ENCODE measurements at places on chromosomes 13 and 19.

GRCh38 chr19:22619932-22620331 lies 14.2 kb upstream of the ZNF492 start:
- no peak for DNase-seq

GRCh38 chr13:64925727-64926126 lies 2304.4 kb downstream of the PCDH9 start:
- no peak for DNase-seq

- DNase-seq: peak; percentile 14
Observed at GRCh38 chr19:2820112-2820702, 539 bp downstream of the ZNF554 start.

DNA sequence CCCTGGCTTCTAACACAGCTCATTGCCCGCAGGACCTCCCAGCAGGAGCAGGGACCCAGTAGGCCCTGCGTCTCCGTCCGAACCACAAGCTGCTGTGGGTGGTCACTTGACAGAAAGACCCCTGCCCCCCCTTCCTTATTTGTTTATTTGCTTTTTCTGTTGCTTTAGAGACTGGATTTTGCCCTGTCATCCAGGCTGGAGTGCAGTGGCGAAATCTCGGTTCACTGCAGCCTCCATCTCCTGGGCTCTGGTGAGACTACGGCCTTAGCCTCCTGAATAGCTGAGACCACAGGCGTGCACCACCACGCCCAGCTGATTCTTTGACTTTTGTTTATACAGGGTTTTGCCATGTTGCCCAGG lies 7.6 kb upstream of the PTBP1 start:
- DNase-seq: no peak

DNA sequence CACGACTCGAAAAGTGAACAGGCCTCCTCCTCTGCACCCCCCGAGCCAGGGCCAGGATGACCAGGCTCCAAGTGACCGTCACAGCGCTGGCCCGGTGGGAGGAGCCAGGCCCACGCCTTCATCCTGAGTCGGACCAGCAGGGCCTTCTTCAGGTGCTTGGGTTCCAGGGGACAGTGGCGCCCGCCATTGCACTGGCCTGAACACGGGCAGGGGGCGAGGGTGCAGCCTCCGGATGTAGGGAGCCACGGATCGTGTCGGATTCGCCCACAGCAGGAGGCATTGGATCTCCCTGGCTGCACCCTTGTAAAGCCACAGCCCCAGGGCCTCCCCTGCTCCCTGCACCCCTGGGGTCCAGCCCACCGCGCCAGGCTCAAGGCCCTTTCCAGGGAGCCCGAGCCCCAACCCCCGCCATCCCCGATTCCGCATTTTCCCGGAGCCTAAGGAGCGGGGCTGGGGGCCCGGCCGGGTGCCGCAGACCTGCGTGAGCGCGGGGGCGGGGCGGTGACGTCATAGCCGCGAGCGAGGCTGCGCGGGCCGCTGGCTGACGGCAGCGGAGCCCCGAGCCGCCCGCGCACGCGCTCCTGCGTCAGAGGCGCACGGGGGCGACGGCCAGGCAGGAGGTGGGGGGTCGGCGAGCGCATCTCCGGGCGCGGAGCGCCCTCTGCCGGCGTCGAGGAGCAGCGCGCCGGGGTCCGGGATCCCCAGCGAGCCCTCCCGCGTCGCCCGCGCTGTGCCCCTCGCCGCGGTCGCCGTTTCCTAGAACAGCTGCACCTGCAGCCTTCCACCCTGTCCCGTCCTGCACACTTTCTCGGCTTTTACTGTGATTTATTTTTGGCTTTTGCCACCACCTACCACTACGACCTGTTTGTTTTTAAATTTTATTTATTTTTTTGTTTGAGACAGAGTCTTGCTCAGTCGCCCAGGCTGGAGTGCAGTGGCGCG lies 1.5 kb upstream of the ATP5F1D start:
- DNase-seq: peak; percentile 97

DNA sequence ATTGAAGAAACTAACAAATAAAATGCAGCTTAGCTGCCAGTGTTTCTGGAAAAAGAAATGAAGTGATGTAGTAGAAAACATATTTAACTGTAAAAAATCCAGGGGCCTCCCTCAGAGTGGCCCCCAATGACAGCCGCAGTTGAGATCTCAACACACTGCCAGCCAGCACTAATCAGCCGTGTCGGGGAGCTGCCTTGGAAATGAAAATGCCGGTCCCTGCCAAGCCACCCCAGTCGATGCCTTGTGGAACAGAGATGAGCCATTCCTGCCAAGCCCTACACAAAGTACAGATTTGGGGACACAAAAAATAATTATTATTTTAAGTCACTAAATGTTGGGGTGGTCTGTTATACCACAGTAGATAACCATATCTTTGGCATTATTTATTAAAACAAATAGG lies 1342.4 kb downstream of the EFNB2 start:
- no peak for DNase-seq

DNA sequence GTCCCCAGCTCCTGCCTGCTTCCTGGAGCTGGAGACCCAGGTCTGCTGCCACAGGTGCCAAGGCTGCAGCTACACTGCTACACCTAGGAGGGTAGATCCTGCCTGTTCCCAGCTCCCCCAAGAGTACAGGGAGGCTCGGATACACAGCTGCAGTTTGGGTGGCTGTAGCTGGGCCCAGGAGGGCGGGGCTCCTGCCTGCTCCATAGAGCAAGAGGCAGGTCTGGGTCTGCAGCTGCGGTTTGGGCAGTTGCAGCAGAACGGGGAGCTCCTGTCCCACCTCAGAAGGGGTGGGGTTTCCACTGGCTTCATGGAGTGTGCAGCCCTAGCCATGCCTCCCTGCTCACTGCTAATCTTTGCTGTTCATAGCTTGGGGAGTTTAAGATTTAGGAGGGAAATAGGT lies 199.0 kb downstream of the NUFIP1 start:
- no peak for DNase-seq

DNA sequence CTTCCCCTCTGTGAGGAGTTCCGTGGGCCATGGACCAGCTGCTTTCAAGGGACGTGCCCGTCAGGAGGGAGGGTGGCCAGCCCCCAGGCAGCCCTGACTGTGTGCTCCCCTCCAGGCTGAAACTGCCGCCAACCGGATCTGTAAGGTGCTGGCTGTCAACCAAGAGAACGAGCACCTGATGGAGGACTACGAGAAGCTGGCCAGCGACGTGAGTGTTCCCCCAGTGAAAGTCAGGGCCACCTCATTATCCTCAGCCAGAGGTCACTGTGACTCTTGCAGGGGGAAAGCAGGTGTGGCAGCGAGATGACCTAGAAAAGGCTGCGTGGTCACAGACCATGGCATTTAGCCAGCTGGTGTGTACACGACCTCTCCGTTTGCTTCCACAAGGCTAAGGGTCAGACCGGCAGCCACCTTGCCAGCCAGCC lies 29.9 kb downstream of the CAPN12 start:
- no peak for DNase-seq

DNA sequence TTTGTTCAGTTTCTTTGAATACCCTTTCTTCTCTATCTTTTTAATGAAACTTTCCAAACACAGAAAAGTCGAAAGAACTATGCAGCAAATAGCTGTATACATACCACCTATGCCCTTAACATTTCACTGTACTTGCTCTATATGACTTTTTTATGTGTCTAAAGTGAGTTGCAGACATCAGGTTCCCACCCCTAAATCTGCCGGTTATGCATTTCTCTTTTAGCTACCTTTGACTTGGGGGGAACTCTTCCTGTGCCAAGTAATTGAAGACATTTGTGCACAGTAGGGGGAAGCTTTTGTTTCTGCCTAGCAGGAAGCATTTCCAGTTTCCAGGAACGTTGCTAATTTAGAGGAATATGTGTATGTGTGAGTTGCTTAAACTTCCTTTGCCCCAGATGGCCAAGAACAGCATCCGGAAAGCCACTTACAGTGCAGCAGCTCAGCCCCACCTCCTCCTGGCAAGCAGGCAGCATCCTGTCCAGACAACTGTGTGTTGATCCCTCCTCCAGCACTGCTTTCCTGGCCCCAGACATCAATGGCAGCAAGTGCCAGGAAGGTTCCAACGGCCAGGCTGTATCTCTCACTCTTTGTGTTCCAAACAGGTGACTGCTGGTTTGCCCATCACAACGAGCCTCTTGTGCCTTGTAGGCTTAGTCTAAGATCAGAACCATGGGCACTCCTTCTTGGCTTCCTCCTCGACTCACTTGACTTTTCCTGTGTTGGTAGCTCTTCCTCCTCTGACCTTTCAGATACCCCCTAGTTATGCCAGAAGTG lies 14.7 kb upstream of the GRAMD1A start:
- no peak for DNase-seq

DNA sequence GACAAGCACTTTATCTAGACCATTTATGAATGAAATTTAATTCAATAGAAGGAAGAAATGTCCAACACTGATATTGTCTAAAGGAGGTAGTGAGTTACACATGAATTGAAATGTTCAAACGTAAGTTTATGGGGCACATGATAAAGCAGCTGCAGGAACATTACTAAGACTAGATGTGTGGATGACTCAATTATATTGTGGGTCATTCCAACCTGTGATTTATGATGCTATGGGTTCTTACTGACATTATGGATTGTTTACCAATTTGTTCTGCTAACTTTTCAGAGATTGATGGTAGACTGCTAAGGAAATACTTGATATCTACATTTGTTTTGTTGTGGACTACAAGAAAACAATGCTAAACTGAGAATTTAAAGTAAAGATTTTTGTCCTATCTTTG lies 56.1 kb upstream of the ATXN8OS start:
- DNase-seq: no peak

DNA sequence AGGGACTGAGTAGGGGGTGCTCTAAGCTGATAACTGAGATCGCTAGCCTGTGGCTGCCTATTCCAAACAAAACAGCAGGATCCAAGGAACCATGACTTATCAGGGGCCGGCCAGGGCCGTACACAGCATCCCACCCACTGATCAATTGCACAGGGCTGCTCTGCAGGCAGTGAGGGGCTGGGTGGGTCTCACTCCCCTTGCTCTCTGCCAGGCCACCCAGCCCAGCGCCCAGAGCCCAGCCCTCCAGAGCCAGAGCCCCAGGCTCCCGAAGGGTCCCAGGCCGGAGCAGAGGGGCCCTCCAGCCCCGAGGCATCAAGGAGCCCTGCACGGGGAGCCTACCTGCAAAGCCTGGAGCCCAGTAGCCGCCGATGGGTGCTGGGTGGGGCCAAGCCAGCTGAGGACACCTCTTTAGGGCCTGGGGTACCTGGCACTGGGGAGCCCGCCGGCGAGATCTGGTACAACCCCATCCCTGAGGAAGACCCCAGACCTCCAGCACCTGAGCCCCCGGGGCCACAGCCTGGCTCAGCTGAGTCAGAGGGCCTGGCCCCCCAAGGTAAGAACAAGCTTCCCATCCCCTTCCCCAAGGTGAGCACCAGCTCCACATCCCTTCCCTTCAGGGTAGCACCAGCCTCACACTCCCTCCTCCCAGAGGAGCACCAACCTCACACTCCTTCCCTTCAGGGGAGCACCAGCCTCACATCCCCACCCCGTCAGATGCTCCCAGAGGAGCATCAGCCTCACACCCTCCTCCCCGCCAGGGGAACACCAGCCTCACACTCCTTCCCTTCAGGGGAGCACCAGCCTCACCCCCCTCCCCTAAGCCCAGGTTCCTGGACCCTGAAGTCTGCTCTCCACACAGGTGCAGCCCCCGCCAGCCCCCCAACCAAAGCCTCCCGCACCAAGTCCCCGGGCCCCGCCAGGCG lies 1.9 kb downstream of the SYDE1 start:
- DNase-seq: no peak

- no peak for DNase-seq
Observed at GRCh38 chr13:51923983-51924539, 62.3 kb downstream of the CCDC70 start.

GRCh38 chr19:18898607-18899408 lies 2.9 kb upstream of the CERS1 start:
- no peak for DNase-seq

DNA sequence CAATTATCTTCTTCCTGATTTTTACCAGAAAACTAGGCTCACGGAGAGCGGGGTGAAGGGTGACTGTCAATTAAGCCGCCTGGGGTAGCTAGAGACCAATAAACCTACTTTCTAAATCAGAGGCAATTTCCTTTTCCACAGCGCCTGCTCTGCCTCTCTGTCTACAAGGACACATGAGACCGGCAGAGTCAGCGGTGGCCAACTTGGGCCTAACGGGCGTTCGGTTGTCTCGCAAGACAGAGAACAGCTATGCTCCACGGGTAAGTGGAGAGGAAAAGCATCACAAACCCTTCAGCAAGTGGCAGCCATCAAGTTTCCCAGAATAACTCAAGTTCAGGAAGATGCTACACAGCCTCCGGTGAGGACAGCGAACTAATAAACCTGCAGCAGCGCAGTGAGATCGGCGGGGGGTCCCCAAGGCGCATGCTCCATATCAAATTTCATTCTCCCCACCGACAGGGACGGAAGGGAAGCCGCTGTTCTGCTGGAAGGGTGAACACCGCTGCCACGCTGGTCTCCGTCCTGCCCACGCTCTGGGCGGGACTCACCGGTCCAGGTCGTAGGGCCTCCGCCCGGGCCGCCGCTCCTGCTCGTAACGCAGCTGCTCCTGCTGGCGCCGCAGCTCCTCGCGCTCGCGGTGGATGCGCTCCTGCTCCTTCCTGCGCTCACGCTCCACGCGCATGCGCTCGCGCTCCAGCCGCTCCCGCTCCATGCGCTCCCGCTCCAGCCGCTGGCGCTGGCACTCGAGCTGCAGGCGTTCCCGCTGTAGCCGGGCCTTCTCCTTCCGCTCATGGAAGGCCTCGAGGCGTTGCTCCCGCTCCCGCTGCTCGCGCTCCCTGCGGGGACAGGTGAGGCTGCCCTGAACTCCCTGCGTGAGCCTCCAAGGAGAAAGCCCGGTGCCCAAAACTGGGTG lies 25.8 kb upstream of the TINCR start:
- DNase-seq: no peak

- DNase-seq: no peak
Observed at GRCh38 chr13:37410316-37410715, 188.3 kb downstream of the POSTN start.

DNA sequence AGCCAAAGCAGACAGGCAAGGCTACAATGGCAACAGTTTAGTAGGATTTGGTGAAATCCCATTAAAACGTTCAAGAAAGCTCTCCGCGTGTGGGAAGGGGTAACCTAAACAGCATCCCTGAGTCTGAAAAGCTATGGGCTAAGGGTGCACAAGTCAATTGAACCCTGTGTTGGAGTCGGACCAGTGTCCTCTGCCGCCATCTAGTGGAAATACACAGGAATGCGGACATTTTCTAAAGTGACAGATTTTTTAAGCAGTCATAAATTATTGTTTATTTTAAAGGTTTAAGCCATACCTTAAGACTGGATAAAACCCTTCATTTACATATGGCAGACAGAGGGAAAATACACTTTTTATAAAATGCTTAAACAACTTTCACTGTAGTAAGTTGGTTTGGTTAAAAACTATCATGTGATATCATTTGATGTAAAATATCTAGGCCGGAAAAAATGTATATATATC lies 26.5 kb upstream of the LSM14A start:
- DNase-seq: peak; percentile 41

- no peak for DNase-seq
Observed at GRCh38 chr13:20513466-20513995, 12.1 kb downstream of the CRYL1 start.

DNA sequence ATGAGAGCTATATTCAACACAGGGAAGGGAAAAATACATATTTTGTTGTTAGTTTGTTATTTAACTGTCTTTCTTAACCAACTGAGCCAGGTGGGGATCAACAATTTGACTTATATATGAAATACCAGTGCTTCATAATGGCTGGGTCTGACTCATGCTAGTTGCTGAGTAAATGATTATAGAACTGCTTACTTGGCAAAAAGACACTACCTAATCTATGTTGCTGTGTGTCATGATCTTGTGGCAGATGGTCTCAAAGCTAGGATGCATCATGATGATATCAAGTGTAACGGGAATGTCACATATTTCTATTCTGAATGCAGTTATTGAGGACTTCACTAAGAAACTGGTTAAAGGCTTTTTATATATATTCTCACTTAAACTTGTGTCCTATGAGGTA lies 727.4 kb upstream of the SLITRK1 start:
- DNase-seq: no peak

- no peak for DNase-seq
Observed at GRCh38 chr13:77323858-77324257, 3.0 kb downstream of the MYCBP2 start.
